ENCODE measurements at places on chromosomes 2 and 18.

DNA sequence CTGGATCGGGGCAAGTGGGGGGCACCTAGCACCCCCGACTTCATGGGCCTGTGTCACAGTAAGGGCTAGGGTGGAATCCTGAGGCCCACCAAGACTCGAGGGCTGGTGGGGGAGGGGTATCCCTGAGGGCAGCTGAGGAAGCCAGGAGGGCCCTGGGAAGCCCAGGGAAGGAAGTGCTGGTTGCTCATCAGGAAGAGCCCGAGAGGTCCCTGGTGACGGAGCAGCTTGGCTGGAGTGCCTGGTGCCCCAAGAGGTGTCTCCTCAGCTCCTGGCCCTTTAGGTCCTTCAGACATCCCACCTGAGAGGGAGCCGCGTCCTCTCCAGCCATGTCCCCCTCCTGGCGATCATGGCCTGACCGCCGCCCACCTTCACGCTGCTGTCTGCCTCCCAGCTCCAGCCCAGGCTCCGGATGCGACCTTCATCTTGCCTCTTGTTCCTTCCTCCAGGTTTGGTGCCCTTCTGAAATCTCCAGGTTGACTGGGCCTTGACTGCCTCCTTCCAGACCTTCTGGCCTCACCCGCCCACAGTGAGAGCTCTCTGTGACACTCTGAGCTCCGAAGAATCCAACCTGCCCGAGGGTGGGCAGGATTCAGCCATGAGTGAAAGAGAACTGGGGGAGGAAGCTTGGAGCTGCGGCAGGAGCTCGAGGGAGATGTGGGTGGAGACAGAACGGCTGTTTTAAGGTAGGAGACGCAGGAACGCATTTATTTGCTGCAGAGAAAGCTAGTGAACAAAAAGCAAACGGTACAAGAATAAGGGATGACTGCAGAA, 42.7 kb upstream of the SEMA4C start:
- DNase-seq: no peak
- H3K4me3 ChIP-seq: no peak overlapping the region
- no peaks in the 10 kb centered on the region for H3K36me3 ChIP-seq
- no peak overlapping the region for H3K27ac ChIP-seq
- no peaks in the 10 kb centered on the region for H3K27me3 ChIP-seq

GRCh38 chr2:44118257-44118656, 50.4 kb upstream of the PPM1B start:
- H3K4me1 ChIP-seq: no peaks in the 10 kb centered on the region
- DNase-seq: peak; percentile 71
- H3K27ac ChIP-seq: no peak overlapping the region
- H3K36me3 ChIP-seq: no peaks in the 10 kb centered on the region
- no peak overlapping the region for H3K4me3 ChIP-seq
- H3K27me3 ChIP-seq: no peaks in the 10 kb centered on the region

DNA sequence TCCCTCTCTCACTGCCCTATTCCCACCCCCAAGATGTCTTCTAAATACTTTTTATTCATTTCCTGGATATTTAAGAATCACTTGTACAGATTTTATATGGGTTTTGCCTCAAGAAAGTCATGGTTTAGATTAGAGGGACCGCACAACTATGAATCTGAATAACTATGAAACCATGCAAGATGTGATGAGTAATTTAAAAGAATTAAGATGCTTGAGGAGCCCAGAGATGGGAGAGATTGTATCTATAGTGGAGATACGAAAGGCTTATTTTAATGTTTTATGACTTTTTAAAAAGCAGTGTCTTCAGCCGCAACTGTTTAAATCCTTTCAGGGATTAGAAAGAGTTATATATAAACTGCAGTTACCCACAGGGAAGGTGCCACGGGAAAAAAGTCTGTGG, 324.1 kb downstream of the LPIN1 start:
- no peaks in the 10 kb centered on the region for H3K4me1 ChIP-seq
- no peak for DNase-seq
- H3K36me3 ChIP-seq: no peaks in the 10 kb centered on the region

GRCh38 chr18:6927153-6927552, 190.4 kb downstream of the LAMA1 start:
- peak overlapping the region; percentile 66 for H3K27ac ChIP-seq
- no peak overlapping the region for H3K4me3 ChIP-seq
- no peaks in the 10 kb centered on the region for H3K36me3 ChIP-seq
- DNase-seq: no peak
- H3K27me3 ChIP-seq: no peaks in the 10 kb centered on the region
- peaks cover 25% of the 10 kb centered on the region for H3K4me1 ChIP-seq

DNA sequence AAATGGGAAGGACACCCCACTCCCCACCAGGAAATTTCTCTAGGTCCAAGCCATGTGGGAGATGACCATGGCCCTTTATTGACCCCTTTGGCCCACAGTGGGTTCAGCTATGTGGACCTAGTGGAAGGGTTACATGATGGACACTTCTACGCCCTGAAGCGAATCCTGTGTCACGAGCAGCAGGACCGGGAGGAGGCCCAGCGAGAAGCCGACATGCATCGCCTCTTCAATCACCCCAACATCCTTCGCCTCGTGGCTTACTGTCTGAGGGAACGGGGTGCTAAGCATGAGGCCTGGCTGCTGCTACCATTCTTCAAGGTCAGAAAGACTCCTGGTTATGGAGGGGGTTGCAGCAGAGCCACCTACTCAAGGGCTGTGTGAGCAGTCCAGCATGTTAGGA, 1.3 kb downstream of the STK16 start:
- H3K36me3 ChIP-seq: peaks cover 8% of the 10 kb centered on the region
- H3K27ac ChIP-seq: no peak overlapping the region
- peaks cover 17% of the 10 kb centered on the region for H3K4me1 ChIP-seq
- peaks cover 5% of the 10 kb centered on the region for H3K27me3 ChIP-seq

GRCh38 chr2:165434865-165435496, 34.5 kb upstream of the CSRNP3 start:
- H3K4me1 ChIP-seq: no peaks in the 10 kb centered on the region
- H3K27me3 ChIP-seq: no peaks in the 10 kb centered on the region
- H3K27ac ChIP-seq: no peak overlapping the region
- DNase-seq: no peak

GRCh38 chr2:43707255-43708015, 31.2 kb upstream of the C1GALT1C1L start:
- no peaks in the 10 kb centered on the region for H3K4me1 ChIP-seq
- H3K27me3 ChIP-seq: no peaks in the 10 kb centered on the region
- H3K27ac ChIP-seq: no peak overlapping the region
- no peak overlapping the region for H3K4me3 ChIP-seq

- no peaks in the 10 kb centered on the region for H3K27me3 ChIP-seq
- H3K36me3 ChIP-seq: no peaks in the 10 kb centered on the region
- no peak overlapping the region for H3K4me3 ChIP-seq
- no peak overlapping the region for H3K27ac ChIP-seq
Measured at GRCh38 chr2:16135196-16135912, 195.0 kb downstream of the MYCN start.

DNA sequence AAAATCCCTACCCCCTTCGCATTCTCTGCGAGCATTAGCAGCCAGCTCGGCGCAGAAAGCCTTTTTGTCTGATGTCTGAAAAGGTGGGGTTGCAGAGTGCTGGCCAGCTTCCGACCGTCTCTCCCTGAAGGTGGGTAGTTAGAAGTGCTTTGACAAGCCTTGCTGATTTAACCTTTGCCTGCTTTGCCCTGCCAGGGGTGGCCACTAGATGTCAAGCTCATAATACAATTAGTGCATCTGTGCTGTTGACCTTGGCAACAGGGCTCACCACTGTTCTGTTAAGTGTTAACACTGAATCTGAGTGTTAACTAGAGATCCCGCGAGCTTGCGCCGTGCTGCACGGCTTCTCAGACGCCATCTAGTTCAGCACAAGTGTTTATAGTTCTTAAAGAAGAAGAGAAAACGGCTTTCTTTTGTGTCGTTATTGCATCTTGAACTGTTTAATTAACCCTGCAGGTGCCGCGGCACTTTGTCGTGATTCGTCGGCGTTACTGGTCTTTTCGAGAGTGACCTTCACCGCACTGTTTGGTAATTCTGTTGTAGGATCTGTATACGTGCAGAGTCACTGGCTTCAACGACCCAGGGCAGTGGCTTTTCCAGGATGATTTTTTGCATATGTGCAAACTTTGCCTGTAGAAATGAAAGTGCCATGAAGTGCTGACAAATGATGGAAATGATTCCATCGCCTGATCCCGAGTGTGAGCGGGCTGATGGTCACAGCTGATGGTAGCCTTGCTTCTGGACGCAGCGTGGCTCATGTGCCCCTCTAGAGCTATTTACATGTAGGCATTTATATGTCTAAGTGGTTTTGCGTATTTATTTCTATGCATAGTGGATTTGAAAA, 5.5 kb downstream of the SALL3 start:
- H3K4me1 ChIP-seq: no peaks in the 10 kb centered on the region
- no peak overlapping the region for H3K27ac ChIP-seq
- H3K4me3 ChIP-seq: no peak overlapping the region
- no peaks in the 10 kb centered on the region for H3K36me3 ChIP-seq
- peak; percentile 10 for DNase-seq
- peaks cover 8% of the 10 kb centered on the region for H3K27me3 ChIP-seq

- no peaks in the 10 kb centered on the region for H3K27me3 ChIP-seq
- no peaks in the 10 kb centered on the region for H3K36me3 ChIP-seq
Measured at GRCh38 chr2:84830758-84831500, 50.0 kb downstream of the TRABD2A start.
